ENCODE measurements at places on chromosomes 7 and 10.

DNA sequence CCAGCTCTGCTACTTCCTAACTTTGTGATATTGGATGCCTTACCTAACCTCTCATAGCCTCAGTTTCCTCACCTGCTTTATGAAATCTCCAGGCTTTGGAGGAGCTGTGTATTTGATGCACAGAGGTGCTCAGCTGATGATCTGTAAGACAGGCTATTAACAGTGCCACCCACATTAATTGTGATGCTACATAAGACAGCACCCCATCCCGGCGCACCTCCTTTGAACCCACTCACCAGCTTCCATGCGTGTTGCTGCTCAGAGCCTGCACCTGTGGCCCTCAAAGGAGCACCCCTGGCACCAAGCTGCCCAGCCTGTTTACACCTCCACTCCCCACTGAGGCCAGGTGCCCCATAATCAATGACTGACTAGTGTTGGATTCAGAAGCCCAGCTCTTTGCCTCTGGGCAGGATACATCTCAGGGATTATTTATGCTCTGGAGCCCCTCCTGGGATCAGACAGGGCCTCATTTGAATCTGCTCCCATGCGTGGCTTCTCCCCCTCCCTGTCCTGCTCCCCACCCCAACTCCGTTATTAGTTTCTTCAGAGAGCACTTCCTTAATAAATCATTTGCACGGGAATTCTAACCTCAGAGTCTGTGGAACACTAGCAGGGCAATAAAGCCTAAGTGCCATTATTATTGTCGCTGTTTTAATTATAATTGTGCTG lies 87.7 kb downstream of the GFRA1 start:
- DNase-seq = no peak

- peak; percentile 94 for DNase-seq
Observed at GRCh38 chr10:102796407-102797176, 40.6 kb downstream of the CYP17A1 start.

DNA sequence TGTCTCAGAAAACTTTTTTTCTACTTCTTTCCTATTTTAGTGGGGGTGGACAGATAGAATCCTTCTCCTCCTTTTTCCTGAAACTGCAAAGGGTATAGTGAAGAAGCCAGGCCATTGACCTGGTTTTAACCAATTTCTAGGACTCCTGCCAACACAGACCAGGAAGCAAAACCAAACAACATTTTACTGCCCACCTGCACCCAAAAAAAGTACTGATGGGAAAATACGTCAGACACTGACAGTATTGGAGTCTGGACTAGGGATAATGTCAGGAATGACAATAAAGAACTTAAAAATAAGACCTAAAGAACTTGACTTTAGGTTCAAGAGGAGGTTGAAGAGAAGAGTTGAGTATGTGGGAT lies 5.0 kb upstream of the STEAP4 start:
- no peak for DNase-seq

DNA sequence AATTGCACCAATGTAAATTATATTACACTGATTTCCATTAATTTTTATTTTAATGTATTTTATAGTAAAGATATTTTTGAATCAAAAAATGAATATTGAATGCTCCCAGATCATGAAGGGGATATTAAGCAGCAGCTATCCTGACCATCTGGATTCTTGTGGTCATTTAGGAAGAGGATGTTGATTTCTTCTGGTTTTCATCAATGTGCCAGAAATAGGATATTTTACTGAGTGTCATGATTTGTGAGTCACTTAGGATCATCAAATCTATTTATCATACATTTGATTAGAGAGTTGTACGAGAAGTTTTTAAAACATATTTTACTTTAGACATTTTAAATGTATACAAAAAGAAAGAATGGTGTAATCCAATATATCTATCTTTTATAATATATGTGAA lies 366.3 kb upstream of the CHRM2 start:
- DNase-seq = no peak

GRCh38 chr7:25313526-25313925 lies 85.2 kb upstream of the NPVF start:
- no peak for DNase-seq

DNA sequence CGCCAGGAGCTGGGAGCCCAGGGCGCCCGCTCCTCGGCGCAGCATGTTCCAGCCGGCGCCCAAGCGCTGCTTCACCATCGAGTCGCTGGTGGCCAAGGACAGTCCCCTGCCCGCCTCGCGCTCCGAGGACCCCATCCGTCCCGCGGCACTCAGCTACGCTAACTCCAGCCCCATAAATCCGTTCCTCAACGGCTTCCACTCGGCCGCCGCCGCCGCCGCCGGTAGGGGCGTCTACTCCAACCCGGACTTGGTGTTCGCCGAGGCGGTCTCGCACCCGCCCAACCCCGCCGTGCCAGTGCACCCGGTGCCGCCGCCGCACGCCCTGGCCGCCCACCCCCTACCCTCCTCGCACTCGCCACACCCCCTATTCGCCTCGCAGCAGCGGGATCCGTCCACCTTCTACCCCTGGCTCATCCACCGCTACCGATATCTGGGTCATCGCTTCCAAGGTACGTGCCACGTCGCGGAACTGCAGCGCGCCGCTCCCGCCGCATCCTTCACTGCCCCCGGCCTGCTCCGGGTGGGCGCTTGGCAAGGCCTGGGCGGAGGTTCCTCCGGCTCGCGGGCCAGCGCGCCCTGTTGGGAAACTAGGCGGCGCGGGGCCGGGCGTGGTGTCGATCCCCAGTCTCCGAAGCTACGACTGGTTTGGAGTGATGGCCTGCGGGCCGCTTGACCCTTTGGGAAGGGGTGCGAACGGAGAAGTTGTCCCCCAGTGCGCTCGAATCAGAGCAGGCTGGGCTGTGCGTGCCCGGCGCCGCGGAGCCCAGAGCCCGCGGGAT lies 868 bp downstream of the EMX2 start:
- peak; percentile 81 for DNase-seq

DNA sequence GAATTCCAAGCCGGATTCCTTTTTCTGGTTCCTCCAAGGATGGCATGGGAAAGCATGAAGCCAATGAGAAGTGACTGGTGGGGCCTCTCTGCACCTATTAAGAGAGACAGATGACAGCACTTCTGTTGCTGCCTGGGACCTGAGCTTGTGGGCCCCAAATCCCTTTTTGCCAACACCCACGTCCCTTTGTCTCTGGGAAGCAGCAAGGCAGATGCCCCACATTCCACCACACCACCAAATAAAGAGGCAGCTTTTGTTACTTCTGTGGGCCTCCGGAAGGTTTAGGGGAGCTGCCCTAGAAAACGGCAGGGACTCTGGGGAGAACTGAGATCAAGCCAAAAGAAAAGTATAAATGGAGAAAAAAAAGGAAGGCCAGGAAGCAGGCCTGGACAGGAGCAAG lies 3.4 kb downstream of the CCDC136 start:
- no peak for DNase-seq

DNA sequence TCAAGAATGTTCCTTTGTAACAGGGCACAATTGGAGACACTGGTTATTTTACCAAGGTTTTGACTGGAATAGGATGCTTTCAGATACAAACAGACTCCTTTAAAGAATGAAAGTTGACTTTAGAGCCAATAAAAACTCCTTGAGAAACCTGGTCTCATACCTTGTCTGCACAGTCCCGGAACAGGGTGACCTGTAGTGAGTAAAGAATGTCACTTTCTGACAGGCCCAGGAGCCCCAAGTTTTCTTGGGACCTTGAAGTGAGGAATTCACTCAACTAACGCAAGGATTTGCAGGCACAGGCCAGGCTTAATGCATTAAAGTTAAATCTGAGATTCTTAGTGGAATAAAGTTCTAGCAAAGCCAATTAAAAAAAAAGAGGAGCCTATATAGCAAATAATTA lies 11.5 kb upstream of the GARS1 start:
- no peak for DNase-seq

GRCh38 chr10:129450391-129450790 lies 16.6 kb upstream of the MGMT start:
- DNase-seq = no peak

- no peak for DNase-seq
Observed at GRCh38 chr10:12796401-12797160, 204.9 kb downstream of the CCDC3 start.

- peak; percentile 49 for DNase-seq
Observed at GRCh38 chr10:76902949-76903348, 734.7 kb downstream of the KCNMA1 start.

GRCh38 chr7:46569133-46569465 lies 648.0 kb upstream of the IGFBP3 start:
- DNase-seq = no peak

GRCh38 chr10:35691522-35692236 lies 49.6 kb upstream of the FZD8 start:
- no peak for DNase-seq

GRCh38 chr7:108037741-108038140 lies 34.8 kb upstream of the LAMB1 start:
- DNase-seq = no peak

GRCh38 chr10:846126-846685 lies 85.3 kb downstream of the LARP4B start:
- DNase-seq = no peak

Measured in aorta (tissue), 5 donors.